Activated CD8-positive, alpha-beta memory T cell treated with anti-CD3 and anti-CD28 coated beads, Interleukin-2, amount 50 U/mL, for 4 hours (primary cell): ENCODE measurements at places on chromosomes 3 and 15.

- no peak for DNase-seq
Observed at GRCh38 chr3:132457286-132457685, 40.0 kb downstream of the DNAJC13 start.

- DNase-seq = no peak
Observed at GRCh38 chr3:41794748-41795589, 166.9 kb downstream of the ULK4 start.

DNA sequence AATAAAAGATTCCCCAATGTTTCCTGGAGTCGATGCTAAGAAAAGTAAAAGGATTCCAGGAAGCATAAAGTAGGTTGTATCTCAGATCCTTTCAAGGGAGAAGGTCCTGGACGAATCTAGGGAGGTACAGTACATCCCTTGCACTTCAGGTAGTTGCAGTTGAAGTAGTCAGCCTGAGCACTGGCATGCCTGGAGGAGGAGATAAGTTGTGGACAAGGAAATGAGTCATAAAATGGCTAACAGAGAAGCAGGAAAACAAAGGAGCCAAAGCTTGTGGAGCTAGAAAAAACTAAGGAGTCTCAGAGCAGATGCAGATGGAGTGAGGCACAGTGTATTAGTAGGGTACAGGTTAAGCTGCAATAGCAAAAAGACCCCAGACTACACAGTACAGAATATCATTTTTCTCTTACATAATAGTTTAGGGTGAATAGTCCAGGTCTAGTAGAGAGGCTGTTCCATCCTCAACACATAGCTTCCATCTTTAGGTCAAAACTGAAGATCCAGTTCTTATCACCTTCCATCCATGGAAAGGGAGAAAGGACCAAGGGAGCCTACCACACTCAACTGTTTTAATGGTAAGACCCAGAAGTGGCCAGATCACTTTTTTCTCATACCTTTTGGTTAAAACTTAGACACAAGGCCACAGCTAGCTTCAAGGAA, 41.3 kb downstream of the COL6A5 start:
- no peak for DNase-seq

GRCh38 chr15:38255690-38256089, 3.1 kb downstream of the SPRED1 start:
- DNase-seq = no peak

DNA sequence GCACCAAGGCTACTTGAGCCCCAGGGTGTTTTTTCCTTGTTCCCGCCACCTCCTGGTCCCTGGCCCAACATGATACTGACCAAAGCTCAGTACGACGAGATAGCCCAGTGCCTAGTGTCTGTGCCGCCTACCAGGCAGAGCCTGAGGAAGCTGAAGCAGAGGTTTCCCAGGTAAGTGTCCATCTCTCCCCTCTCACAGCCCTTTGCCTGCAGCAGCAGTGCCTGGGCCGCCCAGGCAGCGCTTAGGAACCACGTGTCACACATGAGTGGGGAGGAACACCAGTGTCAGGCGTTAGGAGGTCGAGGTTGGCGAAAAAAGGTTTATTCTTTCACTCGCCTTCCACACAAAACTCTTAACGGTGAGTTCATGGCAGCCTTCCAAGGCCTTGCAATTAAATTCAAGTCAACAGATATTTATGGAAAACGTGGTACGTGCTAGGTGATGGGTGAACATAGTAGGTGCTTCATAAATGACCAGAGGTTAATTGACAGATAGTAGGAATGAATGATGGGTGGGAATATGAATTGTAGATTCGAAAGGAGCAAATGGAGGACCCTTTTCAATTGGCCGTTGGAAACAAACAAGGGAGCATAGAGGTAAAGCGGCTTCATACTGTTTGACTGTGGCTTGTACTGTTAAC, 486 bp downstream of the CDIN1 start:
- DNase-seq = peak; percentile 25

GRCh38 chr3:60674870-60675269, 576.4 kb downstream of the FHIT start:
- no peak for DNase-seq

- DNase-seq = no peak
Observed at GRCh38 chr3:48881652-48882114, 17.0 kb downstream of the SLC25A20 start.

DNA sequence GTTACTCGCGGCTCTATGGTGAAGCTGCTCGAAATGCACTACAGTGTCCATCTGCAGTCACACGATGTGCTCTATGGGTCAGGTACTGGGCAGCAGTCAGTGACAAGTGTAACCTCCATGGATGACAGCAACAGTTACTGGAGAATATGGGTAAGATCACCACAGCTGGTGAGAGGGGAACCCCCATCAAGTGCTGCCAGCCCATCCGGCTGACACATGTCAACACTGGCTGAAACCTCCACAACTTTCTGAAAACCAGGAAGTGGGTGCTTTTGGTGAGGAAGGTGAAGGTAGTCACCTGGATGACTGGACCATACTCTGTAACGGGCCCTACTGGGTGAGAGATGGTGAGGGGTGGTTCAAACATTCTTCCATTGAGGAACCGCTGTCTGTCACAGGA, 87.4 kb upstream of the C15orf39 start:
- DNase-seq = no peak

DNA sequence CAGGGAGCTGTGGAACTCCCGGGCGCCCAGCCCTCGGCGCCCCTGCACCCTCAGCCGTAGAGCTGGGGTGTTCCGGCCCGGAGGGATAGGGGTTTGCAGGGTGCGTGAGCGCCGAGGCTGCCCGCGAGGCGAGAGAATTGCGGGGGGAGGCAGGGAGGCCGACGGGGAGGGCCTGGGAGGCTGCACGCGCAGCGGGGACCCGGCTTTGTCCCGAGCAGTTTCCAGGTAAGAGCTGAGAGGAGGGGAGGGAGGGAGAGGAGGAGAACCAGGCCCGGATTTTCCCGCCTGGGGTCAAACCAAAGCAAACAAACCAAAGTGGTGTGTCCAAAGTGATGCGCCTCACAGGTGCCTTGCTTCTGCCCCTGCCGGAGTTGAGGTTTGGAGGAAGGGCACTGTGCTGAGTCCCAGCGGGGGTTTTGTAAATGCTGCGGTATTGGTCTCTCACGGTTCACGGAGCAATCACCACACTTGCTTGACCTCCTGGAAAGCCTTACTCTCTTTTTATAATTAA, 146.4 kb downstream of the TJP1 start:
- DNase-seq = no peak

DNA sequence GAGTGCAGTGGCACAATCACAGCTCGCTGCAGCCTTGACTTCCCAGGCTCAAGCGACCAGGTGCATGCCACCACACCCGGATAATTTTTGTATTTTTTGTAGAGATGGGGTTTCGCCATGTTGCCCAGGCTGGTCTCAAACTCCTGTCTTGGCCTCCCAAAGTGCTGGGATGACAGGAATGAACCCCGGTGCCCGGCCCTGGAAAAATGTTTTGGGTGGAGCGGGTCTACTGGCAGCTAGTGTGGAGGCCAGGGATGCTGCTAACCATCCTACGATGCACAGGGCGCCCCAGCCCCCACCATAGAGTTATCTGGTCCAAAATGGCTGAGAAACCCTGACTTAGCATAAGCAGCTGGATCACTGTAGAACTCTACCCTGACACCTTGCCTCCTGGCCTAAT, 35.4 kb downstream of the NIPA2 start:
- DNase-seq = no peak

GRCh38 chr15:77496715-77497109, 76.0 kb downstream of the HMG20A start:
- peak; percentile 78 for DNase-seq

GRCh38 chr15:51227940-51228732, 110.3 kb downstream of the CYP19A1 start:
- DNase-seq = no peak

DNA sequence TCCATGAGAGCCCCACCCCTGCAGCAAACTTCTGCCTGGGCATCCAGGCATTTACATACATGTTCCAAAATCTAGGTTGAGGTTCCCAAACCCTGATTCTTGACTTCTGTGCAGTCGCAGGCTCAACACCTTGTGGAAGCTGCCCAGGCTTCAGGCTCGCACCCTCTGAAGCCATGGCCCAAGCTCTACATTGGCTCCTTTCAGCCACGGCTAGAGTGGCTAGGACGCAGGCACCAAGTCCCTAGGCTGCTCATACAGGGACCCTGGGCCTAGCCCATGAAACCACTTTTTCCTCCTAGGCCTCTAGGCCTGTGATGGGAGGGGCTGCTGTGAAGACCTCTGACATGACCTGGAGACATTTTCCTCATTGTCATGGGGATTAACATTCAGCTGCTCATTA, 172.8 kb upstream of the SATB1 start:
- DNase-seq = no peak

DNA sequence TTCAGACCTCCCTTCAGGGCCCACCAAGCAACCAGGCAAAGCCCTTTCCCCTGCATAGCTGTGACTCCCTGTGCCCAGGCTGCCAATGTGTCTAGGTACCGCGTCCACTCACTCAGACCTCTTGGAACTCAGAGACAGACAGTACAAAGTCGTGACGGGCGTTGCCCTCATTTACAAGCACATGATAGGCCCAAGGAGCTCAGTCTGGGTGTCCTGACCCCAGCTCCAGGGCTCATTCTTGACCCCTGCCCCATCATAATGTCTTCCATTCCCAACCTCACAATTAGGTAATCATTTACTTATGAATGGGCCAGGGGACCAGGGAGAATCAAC, 56.0 kb downstream of the KLF13 start:
- no peak for DNase-seq

DNA sequence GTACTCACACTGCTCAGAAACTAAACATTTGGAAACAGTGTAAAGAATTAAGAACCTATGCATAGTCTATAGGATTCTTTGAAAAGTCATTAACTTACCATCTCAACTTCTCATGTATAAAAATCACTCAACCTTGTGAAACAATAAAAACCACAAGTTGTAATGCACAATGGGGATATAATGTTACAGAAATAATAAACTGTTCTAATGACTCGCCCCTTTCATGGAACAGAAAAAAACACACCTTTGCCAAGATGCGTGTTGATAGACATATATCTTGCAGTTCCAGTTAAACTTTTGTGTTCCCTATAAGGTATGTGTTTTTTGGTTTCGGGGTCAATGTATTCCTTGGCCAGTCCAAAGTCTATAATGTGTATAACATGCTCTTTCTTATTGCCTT, 50.8 kb upstream of the PPIB start:
- DNase-seq = no peak

DNA sequence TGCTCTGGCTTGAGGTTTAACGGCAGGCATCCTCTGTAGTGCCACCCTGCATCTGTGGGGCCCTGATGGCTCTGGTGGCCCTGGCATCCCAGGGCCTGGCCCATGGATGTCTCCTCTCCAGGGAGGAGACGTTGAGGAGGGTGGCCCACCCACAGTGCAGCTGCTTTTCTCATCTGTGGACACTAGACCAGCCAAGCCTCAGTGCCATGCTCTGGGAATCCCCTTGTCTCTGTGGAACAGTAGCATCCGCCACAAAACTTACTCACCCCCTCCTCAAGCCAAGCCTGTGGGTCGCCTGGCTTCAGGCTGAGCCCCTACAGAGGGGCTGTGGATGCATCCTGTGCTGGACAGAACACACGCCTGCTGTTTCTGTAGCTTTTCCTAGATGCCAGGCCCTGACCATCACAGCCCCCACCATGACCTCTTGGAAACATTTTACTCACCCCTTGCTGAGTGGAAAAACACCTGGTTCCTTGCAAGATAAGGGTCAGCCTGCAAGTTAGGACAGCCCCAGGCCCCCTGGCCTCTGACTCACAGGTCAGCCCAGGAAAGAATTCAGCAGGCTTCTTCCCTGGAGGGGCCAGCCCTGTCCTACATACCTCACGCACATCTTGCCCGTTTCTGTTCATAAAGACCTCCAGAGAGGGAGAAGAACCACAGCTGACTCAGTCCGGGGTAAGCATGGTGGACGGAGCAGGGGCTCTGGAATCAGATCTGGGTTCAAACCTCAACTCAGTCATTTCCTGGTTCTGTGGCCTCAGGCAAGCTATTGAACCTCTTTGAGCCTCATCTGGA, 19.0 kb downstream of the PAK6 start:
- DNase-seq = no peak

- no peak for DNase-seq
Observed at GRCh38 chr15:77487888-77488287, 67.2 kb downstream of the HMG20A start.

DNA sequence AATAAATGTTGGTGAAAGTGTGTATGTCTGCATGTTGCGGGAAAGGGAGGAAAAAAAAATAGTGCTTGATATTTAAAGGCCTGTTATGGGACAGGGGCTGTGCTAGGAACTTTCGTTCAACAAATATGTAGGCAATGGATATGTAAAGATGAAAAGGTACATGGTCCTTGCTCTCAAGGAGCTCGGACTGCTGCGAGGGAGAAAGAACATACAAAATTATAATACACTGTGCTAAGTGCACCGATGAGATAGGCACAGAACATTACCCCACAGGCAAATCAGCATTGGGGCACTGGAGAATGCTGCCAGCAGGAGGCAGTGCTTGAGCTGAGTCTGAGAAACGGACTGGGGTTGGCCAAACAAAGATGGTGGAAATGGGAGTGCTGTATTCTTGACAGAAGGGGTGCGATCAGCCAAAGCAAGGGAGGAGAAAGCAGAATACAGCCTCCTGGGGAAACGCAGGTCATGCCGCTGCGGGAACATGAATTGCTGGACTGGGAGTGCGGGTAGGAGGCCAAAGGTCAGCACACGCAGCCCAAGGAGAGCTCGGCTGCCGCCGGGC, 649 bp downstream of the C15orf40 start:
- DNase-seq = peak; percentile 74

DNA sequence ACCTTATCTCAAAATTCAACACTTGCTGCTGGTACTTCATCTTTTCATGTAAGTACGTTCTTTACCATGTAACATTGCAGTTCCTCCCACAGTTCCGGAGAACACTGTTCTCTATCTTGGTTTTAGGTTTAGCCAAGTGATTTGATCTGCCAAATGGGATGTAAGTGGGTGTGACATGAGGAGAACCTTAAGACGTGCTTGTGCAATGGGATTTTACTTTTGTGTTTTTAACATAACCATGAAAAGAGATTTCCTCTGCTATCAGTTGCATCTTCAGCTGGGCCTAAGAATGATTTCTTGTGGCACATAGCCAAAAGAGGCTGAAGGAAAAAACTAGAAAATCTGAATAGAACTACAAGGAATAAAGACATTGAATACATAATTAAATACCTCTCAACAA, 894.5 kb upstream of the ALCAM start:
- no peak for DNase-seq

GRCh38 chr3:16059081-16059537, 115.4 kb upstream of the GALNT15 start:
- no peak for DNase-seq

DNA sequence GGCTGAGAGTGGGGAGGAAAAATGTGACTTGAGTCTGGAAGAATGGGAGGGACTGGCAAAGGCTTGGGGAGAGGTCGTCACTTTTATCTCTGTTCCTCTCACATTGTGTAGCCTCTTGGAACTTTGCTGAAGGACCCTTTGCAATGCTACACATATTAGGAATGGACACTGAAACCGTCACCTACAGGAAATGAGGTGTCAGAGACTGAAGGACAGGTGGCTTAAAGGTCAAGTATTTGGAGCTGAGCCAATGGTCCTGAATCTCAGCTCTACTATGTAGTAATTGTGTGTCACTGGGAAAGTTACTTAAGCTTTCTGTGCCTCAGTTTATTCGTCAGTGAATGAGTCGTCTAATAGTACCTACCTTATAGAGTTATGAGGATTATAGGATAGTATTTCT, 14.7 kb downstream of the MCTP2 start:
- DNase-seq = no peak
